ENCODE measurements at places on chromosomes 4 and X.

DNA sequence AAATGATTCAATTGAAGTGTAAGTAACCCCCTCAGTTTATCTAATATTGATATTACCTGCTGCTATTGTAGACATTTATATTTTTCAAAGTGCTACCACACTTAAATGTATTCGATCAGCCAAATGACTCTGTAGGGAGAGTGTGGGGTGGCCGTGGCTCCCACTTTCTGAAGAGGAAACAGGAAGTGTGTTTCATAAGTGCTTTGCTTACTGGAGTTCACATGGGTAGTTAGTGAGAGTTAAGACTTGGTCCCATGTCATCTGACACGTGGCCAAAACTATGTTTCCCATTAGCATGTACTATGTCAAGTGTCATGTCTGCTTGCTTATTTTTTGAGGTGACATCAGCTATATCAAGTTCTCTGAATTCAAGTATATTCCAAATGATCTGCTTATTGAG is 308.1 kb upstream of the GATB start:
- DNase-seq, result no peak

- DNase-seq, result no peak
Measured at GRCh38 chr4:155855897-155856296, 10.2 kb downstream of the ASIC5 start.

DNA sequence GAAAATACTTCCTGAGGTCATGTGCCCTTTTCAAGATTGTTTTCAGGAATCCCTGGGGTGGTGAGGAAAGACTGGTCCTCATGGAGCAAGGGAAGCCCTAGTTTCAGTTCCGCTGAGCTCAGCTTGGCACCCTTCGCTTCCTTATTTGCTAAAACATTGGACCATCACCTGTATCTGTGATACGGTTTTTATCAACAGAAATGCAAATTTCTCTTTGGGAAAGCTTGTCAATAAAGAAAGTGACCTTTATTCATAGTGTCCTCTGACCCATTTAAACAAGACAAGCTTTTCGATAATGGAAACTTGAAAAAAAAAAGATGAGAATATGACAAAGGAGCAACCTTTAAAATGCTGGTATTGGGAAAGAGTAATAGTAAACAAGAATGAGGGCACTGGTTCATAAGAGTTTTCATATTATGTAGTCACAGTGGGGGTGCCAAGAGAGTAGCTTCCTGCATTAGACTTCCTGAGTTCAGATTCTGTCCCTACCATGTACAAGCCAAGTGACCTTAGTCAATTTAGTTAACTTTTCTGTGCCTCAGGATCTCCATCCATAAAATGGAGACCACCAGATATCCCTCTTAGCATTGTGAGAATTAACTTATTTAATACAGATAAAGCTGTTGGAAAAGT is 57.0 kb upstream of the RAI2 start:
- DNase-seq, result no peak

- no peak for DNase-seq
Measured at GRCh38 chrX:142001934-142002333, 98.2 kb downstream of the MAGEC1 start.

DNA sequence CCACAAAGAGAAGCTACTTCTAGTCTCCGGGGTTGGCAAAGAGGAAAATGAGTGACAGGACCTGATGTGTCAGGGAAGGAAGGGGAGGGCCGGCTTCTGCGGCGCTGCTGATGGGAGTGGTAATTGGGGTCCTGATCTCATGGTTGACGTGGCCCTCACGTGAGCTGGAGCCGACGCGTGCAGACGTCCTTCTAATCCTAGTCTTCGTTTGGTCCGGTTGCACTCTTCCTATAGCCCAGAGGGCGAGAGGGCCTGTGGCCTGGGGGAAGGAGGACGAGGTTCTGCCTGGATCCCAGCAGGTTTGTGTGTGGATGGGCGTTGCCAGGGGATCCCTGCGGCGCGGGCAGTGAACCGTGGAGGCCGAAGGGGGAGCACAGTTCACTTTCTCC is at the start of gene ARMCX1:
ARMCX1 (plus strand) TSS at position 186 of the 389 bp plus-strand sequence. CDS start 2,384 bp downstream, outside the sequence.
- no peak for DNase-seq

DNA sequence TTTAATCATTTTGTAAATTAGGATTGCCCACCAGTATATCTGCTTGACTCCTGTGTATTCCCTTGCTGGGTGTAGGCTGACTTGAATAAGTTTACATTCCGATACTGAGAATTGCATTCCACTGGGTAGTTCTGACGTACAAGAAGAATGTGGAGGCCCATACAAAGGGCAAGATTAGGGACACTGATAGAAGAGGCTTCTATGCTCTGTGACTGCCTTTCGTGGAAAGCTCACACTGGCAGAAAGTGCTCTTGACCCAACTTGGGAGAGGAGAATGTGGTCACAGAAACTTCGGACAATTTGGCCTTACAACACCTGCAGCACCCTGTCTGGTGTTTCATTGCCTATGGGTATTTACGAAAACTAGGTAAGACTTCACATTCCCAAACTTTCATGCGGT is 126.3 kb downstream of the RAPGEF2 start:
- peak; percentile 18 for DNase-seq

- no peak for DNase-seq
Measured at GRCh38 chrX:19789782-19790181, 97.6 kb downstream of the SH3KBP1 start.

GRCh38 chr4:14196131-14196530 is 568.6 kb upstream of the BOD1L1 start:
- DNase-seq, result peak; percentile 22

- DNase-seq, result no peak
Measured at GRCh38 chr4:161522031-161522430, 641.8 kb downstream of the FSTL5 start.

DNA sequence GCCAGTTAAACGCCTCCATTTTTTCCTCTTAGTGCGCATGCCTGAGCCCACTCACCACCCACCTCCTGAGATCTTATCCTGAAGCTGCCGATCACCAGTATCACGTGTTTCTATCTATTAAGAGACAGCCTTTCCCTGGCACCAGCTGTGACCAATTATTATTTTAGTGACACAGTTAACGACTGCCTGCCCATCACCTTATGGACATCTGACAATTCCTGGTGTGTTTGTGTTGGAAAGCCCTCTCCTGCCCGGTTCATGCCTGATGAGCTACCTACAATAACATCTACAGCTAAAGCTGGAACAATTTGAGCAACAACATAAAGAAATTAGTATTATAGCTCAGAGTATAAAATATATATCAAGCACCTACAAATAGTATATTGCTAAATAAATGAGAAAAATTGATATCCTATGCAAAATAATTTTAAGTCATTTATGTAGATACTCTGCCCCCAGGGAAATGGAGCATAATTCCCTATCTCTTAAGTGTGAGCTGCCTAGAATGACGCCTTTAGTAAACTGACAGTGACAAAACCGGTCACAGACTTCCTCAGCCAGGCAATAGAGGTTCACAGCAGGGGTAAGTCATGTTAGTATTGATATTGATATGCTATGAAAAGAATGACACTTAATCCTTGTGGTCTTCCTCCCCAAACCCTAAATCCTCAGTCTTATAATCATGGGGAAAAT is 862.2 kb downstream of the TRAM1L1 start:
- DNase-seq, result no peak

GRCh38 chr4:95108883-95109421 is 351.2 kb downstream of the BMPR1B start:
- DNase-seq, result no peak

GRCh38 chr4:163523791-163524365 is 29.4 kb downstream of the TMA16 start:
- DNase-seq, result no peak

DNA sequence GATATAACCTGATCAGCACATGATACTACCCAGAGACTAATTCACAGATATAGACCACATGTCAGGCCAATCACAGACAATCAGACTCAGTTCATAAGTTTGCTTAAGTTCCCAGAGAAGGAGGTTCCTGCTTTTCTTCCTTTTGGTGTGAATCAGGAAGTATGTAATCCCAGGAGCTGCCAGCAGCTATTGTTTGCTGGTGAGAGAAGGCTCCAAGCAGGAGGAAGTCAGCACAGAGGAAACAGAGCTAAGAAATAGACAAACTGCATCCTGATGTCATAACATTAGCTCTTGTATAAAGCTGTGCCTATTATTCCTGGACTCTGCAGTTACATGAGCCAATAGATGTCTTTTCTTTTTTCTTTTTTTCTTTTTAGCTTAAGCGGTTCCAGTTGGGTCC is 50.9 kb downstream of the UCHL1 start:
- no peak for DNase-seq

DNA sequence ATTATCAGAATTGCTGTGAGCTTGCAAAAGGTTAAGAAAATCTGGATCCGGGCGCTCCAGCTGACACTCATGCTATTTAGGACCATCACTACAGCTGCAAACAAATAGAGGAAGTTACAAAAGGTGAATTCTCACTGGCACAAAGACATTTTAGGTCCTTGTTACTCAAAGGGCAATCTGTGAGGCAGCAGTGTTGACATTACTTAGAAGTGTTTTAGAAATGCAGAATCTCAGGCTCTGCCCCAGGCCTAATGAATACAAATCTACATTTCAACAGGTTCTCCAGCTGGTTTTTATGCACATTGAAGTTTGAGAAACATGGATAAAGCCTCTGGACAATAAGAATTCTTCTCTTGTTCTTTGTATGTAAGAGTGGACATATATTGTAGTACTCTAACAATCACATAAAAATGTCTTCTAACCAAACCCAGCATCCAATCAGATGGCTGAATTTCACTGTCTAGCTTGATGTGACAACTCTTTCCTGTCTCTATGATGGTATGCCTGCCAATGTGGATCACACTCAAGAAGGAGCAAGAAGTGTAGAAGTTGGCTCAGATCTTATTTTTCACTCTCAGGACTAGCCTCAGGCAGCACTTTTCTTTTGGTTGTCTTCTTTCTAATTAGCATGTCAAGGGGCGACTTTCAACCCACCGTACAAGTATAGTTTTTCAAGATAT is 18.8 kb downstream of the SLC7A11 start:
- no peak for DNase-seq

GRCh38 chr4:108352664-108353308 is 184.1 kb upstream of the LEF1 start:
- DNase-seq, result no peak

- no peak for DNase-seq
Measured at GRCh38 chr4:173057442-173057841, 111.2 kb upstream of the GALNT7 start.

GRCh38 chr4:37244583-37245390 is at the start of gene NWD2:
TSS of gene NWD2 (plus strand) at chr4:37244743. CDS start at chr4:37245068, 325 bp downstream.
- DNase-seq, result no peak

DNA sequence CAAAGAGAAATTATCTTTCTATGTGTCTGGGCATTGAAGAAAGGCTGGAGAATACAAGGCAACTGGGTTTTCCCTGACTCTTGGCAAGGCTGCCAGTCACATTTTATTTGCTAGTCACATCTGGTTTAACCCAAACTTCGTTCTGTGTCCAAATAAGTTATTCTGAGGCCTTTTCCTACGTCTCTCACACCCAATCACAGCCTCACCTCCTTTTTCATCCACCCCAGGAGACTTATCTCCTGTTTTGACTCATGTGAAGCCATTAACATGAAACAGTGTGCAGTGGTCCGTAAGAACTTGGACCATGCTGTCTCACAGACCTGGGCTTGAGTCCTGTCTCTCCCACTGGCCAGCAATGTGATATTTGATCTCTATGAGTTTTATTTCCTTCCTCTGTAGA is 59.3 kb downstream of the CNGA2 start:
- no peak for DNase-seq

DNA sequence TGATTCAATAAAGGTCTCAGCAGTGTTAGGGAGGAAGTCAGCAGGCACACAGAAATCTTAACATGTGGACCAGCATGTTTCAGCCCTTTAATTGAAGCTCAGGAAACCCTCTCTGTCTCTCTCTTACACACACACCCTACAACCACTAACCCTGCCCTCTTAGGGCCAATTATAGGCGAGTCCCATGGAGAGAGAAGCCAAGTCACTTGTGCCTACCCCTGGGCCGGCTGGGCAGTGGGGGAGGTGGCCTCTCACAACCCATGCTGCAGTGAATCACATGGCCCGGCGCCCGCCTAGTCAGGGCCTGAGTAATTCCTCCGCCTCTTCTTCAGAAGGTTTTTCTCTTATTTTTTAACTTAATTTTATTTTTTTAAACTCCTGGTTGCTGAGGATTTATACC is 3.7 kb downstream of the FGD1 start:
- DNase-seq, result no peak

DNA sequence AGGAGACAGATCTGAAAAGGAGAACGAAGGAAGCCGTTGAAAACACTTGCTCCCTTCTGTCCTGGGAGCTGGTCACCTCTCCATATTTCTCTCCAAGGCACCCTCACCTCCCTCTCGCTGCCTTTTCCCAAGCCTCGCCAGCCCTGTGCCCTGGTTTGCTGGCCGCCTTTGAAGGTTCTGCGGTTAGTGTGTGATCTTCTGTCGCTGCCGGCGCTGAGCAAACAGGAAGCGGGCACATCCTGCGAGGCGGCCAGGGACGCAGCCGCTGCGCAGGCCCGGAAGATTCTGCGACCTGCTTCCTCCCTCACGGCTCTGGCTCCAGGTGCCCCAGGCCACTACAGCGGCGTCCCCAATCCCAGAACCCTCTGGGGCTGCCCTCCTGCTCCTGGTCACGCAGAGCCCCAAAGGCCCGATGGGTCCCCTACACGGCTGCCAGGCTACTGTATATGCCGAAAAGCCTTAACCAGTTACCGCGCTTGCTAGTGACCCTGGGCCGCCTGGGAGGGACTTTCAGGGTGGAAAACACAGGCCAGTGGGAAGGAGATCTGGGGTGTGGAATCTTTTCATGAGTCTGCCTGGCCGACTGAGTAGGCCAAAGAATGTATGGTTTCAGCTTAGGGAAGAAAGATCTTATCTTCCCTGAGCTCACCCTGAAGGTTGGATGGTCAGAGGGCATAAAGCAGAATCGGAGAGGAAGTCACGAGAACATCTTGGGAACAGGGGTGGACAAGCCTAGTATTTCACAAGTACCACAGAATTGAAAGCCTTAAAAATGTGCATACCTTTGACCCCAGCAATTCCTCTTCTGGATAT is 2.3 kb upstream of the SASH3 start:
- no peak for DNase-seq

DNA sequence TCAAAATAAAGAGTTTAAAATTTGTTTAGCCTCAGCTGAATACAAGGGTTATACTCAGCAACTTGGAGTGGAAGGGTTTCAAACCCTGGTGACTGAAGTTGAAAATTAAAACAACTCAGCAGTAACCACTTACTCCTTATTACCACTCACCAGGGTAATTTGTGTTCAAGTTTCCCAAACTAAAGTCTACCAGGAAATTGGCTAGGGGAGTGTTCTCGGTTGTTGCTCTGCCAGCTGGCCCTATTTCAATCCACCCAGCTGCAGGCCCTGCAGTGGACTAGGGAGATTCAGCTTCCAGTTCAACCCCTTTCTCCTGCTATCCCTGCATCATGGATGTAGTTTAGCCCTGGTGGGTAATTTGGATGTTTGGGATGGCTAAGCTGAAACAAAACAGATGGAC is 37.8 kb upstream of the EXOC1L start:
- no peak for DNase-seq

- no peak for DNase-seq
Measured at GRCh38 chr4:4870576-4871241, 11.2 kb downstream of the MSX1 start.

All from epithelial cell of proximal tubule (primary cell).